ENCODE measurements at places on chromosomes 5 and 9.

DNA sequence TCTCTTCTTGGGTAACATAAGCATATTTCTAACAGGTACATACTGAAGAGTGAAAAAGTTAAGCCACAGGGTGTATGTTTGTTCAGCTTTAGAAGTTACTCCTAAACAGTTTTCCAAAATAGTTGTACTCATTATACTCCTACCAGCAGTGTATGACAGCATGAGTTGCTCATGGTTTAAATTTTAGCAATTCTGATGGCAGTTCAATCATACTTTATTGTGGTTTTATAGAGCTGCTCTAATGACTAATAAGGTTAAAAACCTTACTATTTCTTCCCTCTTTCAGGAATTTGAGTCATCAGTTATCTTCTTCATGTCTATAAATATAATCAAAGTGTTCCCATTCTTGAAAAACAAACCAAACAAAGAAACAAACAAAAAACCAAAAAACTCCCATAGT, 81.5 kb downstream of the CAAP1 start:
- no peak for DNase-seq

GRCh38 chr5:142433526-142434321, 108.9 kb upstream of the SPRY4 start:
- no peak for DNase-seq

- no peak for DNase-seq
Observed at GRCh38 chr5:51378448-51379330, 4.6 kb upstream of the ISL1 start.

DNA sequence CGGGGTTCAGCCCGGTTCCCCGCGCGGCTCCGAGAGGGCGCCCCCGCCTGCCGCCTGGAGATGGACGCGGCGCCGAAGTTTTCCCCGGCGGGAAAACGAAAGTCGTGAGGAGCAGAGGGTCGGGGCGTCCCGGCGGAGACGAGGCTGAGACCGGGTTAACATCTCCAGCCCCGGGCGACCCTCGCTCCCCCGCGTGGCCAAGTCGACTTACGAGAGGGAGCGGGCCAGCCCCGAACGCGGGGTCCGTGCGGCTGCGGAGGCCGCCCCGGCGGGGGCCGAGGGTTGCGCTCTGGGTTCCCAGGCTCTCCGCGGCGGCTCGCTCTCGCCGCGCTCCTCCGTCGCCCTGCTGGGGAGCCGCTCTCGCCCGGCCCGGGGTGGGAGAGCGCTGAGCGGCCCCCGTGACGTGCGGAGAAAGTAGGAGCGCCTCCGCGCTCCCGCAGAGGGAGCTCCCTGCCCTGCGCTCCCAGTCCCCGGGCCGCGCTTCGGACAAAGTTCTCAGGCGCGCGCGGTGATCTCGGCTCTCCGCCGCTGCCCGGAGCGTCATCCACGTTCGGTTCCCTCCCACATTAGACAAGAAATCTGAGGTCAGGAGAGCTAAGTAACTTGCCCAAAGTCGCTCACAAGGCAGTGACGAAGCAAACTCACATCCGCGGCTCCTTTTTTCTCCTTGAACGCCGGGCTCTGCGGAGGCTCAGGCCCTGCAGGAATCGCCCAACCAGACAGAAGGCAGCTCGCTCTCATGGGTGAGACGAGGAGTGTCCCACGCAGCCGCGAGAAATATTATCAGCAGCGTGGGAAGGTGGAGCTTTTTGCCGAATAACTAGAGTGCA, 1.2 kb upstream of the GCNT4 start:
- DNase-seq: peak; percentile 52

DNA sequence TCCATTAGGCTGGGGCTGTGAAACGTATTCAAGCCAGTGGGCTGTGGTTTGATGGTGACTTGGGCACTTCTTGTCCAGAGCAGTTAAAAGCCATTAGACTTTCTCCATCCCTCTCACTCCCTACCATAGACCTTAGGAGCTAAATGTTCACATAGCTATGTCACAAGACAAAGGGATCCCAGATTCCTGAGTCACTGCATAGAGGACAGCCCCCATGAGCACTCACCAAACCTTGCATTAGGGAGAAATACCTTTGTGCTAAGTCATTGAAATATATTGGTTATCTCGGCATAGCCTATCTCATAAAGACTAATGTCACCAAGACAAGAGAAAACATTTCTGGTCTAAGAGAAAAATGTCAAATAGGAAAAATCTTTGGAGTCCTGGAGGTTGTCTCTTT, 104.3 kb downstream of the TRPM6 start:
- no peak for DNase-seq

- DNase-seq: no peak
Observed at GRCh38 chr9:96441798-96442445, 8.0 kb upstream of the HABP4 start.

GRCh38 chr9:121958530-121958929, 134.6 kb downstream of the TTLL11 start:
- no peak for DNase-seq

GRCh38 chr9:26946753-26947727, at the start of gene PLAA:
PLAA (minus strand) TSS chr9:26947242; CDS start chr9:26947045, 197 bp downstream.
- DNase-seq: peak; percentile 77

- no peak for DNase-seq
Observed at GRCh38 chr9:129617167-129617566, 3.7 kb downstream of the C9orf50 start.

GRCh38 chr5:57600321-57600720, 117.7 kb upstream of the ACTBL2 start:
- DNase-seq: no peak

DNA sequence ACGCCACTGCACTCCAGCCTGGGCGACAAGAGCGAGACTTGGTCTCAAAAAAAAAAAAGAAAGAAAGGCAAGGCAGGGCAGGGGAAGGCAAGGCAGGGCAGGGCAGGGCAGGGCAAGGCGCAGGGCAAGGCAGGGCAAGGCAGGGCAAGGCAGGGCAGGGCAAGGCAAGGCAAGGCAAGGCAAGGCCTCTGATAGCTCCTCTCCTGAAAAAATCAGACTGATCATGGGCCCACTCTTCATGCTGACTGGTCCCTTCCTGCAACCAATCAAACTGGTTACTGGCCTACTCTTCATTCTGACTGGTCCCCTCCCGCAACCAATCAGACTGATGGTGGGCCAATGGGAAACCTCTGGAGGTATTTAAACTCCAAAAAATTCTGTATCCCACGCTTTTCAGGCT, 3.4 kb upstream of the ZBTB5 start:
- no peak for DNase-seq

GRCh38 chr5:7395432-7395946, 449 bp upstream of the ADCY2 start:
- DNase-seq: no peak

- no peak for DNase-seq
Observed at GRCh38 chr9:112283582-112284253, 49.7 kb downstream of the PTBP3 start.

DNA sequence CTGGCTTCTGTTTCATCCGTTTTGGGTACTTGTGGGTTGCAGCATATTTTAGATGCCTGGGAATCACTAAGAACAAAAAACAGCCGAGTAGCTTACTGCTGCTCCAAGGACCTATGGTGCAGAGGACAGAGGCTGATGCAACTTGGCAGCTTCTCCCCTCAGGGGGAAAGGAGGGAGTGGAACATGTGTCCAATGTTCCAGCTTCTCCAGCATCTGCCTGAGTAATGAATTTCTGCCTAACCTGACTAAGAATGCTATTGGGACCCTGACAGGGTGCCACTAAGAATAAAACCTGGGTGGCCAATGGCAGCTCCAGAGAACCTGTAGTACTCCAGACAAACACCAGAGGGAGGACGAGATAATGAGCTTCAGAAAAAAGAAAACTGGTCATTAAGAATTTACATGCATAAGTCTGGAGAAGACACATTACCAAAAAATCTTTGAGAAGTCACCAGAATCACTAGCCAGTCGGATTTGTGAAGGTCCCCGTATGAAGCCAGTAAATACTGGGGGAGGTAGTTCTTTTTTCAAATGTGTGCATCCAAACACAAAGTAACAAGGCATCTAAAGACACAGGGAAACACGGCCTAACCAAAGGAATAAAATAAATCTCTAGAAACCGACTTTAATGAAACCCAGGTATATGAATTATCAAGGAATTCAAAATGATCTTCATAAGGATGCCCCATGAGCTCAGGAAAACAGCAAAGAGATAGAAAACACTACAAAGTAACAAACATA, 293.5 kb downstream of the HINT1 start:
- DNase-seq: peak; percentile 20

DNA sequence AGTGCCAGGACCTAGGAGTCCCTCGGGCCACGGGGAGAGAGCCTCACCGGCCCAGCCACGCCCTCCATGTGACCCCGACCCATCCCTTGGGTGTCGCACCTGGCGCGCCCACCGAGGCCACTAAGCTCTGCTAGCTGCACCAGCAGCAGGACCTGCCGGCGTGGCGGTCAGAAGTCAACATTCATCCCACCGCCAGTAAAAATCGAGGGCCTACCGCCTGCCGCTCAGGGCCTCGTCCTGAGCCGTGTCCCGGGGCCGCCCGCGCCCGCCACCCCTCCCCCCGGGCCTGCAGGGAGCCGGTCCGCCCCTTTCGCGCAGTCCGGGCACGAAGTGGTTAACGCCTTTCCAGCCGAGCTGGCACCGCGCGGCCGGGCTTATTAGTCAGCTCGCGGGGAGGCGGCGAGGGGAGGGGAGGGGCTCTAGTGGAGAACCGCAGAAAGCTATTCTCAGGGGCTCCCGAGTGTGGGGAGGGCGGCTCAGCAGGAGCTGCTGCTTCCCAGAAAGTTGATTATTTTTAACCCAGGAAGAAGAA, 124.4 kb downstream of the C9orf50 start:
- peak; percentile 86 for DNase-seq

DNA sequence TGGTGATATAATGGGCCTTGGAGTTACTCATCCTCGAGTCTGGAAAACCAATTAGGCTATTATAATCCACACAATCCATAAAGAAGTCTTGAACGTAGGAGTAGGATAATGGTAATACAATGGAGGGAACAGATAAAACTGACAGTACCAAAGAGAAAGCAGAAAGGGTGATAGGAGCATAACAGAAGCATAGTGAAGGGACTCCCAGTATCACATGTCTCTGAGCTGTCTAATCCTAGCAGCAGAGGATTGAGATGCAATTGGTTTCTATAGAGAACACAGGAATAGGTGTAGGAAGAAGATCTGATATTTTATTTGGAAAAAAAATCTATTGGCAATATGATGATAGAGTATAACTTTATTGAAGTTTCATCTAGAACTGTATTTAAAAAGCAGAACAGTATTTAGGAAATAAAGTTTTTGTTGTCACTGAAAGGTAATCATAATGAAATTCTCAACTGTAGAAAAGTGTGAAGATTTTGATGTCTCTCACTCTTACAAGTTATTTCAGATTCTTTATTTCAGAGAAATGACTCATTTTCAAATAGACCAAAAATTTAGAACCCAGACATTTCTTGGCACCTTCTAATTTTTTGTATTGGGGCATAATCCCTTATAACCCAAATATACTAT, 25.4 kb downstream of the SRFBP1 start:
- no peak for DNase-seq
